ENCODE measurements at places on chromosomes 3 and 15.

GRCh38 chr3:165233501-165234195, 37.5 kb upstream of the SLITRK3 start:
- no peak overlapping the region for H3K4me3 ChIP-seq
- H3K27ac ChIP-seq = no peak overlapping the region
- H3K27me3 ChIP-seq = no peaks in the 10 kb centered on the region

DNA sequence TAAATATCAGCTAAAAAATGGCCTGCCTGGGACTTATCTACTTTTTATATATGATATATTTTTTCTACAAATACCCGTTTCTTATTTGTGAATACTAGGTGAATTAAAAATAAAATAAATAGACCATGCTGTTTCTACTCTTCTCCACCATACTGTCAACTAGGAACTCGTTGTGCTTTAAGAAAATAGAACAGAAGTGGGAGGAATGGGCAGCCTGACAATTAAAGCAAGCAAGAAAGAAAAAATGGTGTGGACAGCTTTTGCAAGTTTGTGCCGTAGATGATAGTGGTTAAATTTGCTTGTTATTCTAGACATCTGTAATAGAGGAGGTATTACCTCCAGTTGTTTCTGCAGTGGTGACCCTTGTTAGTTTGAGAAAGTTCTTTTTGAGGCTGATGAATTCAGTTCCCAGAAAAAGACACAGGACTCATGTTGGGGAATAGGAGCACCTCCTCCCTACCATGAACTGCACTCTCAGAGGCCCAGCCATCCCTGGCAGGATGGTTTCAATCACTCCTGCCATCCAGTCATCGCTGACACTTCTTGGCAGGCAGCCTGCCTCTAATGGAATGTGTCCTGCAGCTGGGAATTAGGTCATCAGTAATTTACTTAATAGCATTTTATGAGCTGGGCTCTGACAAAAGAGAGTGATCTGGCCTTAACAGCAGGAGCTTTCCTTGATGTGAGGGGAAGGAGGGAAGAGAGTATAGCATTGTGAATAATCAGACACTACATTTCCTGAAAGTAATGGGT, 105.0 kb upstream of the GAP43 start:
- no peak overlapping the region for H3K4me3 ChIP-seq
- H3K27ac ChIP-seq = no peak overlapping the region
- H3K36me3 ChIP-seq = no peaks in the 10 kb centered on the region
- DNase-seq = peak; percentile 67
- H3K27me3 ChIP-seq = no peaks in the 10 kb centered on the region

- H3K27ac ChIP-seq = peak overlapping the region; percentile 78
- H3K27me3 ChIP-seq = no peaks in the 10 kb centered on the region
- H3K4me3 ChIP-seq = peak overlapping the region; percentile 56
- no peak for DNase-seq
Measured at GRCh38 chr3:150703299-150703755, 393 bp downstream of the ERICH6 start.

GRCh38 chr3:62607287-62608029, 234.1 kb upstream of the FEZF2 start:
- H3K4me1 ChIP-seq = peaks cover 5% of the 10 kb centered on the region
- no peak overlapping the region for H3K27ac ChIP-seq
- H3K27me3 ChIP-seq = no peaks in the 10 kb centered on the region

DNA sequence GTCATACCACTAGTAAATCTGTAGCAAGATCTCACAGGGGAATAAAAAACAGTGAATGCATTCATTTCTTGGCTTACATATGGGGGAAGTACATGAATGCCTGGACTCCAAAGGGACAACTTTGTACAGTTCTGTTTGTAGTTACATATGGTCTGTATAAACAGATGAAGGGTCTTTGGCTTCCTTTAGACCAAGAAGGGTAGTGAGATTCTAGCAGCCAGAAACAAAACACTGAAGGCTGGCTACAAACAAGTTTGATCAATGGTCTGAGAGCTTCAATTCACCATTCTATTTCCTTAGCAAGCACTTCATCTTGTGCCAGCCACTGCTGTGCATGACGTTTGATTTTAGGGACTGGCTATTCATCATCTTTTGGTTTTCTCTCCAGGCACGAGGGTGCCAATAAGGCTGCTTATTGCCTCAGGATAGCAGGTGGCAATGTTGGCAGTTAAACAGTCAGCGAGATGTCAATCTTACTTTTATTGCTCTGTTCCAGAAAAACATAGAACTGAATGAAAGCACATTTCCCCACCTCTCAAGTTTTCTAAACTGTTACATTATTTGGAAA, 313.7 kb upstream of the COL8A1 start:
- no peaks in the 10 kb centered on the region for H3K36me3 ChIP-seq
- no peak overlapping the region for H3K4me3 ChIP-seq
- no peak overlapping the region for H3K27ac ChIP-seq
- no peaks in the 10 kb centered on the region for H3K27me3 ChIP-seq

- no peaks in the 10 kb centered on the region for H3K36me3 ChIP-seq
- no peaks in the 10 kb centered on the region for H3K4me1 ChIP-seq
- no peaks in the 10 kb centered on the region for H3K27me3 ChIP-seq
Measured at GRCh38 chr3:54882129-54882833, 45.6 kb downstream of the LRTM1 start.

GRCh38 chr3:111785034-111785433, 74.0 kb upstream of the PHLDB2 start:
- no peak overlapping the region for H3K4me3 ChIP-seq
- no peaks in the 10 kb centered on the region for H3K36me3 ChIP-seq
- H3K27me3 ChIP-seq = no peaks in the 10 kb centered on the region
- DNase-seq = no peak
- peaks cover 46% of the 10 kb centered on the region for H3K4me1 ChIP-seq
- H3K27ac ChIP-seq = peak overlapping the region; percentile 74

DNA sequence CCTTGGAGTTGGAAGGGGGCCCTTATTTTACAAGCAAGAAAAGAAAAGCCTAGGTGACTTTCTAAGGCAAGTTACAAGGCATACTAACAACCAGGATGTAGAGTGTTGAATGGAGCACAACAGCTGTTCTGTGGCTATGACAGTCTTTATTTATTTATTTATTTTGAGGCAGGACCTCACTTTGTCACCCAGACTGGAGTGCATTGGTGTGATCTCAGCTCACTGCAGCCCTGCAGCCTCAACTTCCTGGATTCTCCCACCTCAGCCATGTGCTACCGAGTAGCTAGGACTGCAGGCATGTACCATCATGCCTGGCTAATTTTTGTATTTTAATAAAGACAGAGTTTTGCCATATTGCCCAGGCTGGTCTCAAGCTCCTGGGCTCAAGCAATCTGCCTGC, 973.4 kb downstream of the ROBO1 start:
- no peak overlapping the region for H3K27ac ChIP-seq
- no peaks in the 10 kb centered on the region for H3K4me1 ChIP-seq
- H3K4me3 ChIP-seq = no peak overlapping the region
- no peaks in the 10 kb centered on the region for H3K36me3 ChIP-seq
- no peaks in the 10 kb centered on the region for H3K27me3 ChIP-seq
- no peak for DNase-seq

DNA sequence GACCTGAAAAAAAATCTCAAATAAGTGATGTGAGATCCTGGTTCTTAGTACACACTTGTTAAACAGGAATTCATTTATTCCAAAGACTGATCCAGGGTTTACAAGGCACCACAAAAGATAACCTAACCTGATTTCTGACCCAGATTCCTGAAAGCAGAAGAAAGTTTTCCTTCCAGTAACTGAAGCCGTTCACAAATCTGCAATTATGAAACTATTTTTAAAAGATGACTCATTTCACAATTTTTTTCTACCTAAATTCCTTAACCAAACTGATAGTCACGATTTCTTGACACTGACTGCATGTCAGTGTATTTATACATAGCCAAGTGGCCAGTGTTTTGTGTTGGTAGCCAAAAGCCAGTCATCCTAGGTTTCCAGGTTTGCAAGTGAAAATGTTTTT, 17.1 kb downstream of the SLC9A9 start:
- no peaks in the 10 kb centered on the region for H3K36me3 ChIP-seq
- peaks cover 3% of the 10 kb centered on the region for H3K4me1 ChIP-seq
- H3K27ac ChIP-seq = no peak overlapping the region
- H3K4me3 ChIP-seq = no peak overlapping the region
- DNase-seq = no peak

GRCh38 chr15:30042556-30042955, 40.2 kb upstream of the GOLGA8J start:
- no peak for DNase-seq
- no peaks in the 10 kb centered on the region for H3K36me3 ChIP-seq
- H3K4me1 ChIP-seq = no peaks in the 10 kb centered on the region
- no peak overlapping the region for H3K27ac ChIP-seq
- no peaks in the 10 kb centered on the region for H3K27me3 ChIP-seq

- no peaks in the 10 kb centered on the region for H3K36me3 ChIP-seq
- no peaks in the 10 kb centered on the region for H3K27me3 ChIP-seq
- peak overlapping the region; percentile 16 for H3K4me3 ChIP-seq
- H3K27ac ChIP-seq = peak overlapping the region; percentile 70
- peaks cover 81% of the 10 kb centered on the region for H3K4me1 ChIP-seq
Measured at GRCh38 chr15:68794863-68795262, 25.8 kb downstream of the ANP32A start.

DNA sequence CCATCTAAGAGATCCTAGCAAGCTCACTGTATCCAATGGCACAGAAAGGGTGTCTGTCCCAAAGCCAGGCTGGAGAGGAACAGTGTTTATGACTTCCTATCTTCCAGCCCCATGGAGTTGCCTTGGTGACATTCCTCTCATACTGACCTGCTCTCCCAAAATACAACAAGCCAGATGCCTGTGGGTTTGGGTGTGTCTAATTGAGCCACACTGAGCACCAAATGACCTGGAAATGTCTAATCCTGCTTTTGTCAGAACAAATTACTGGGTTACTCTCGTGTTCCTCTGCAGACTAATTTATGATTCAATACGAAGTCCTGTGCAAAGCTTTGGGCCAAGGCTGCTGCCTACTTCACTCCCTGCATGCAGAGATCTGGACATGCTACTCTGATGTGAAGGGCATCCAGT, 98.1 kb upstream of the STRIT1 start:
- no peak overlapping the region for H3K27ac ChIP-seq
- H3K27me3 ChIP-seq = no peaks in the 10 kb centered on the region
- H3K4me3 ChIP-seq = no peak overlapping the region
- no peaks in the 10 kb centered on the region for H3K4me1 ChIP-seq
- DNase-seq = no peak
- no peaks in the 10 kb centered on the region for H3K36me3 ChIP-seq

GRCh38 chr3:172145031-172145686, 105.8 kb downstream of the FNDC3B start:
- H3K27ac ChIP-seq = no peak overlapping the region
- H3K36me3 ChIP-seq = no peaks in the 10 kb centered on the region
- DNase-seq = no peak
- H3K27me3 ChIP-seq = no peaks in the 10 kb centered on the region

- H3K4me1 ChIP-seq = no peaks in the 10 kb centered on the region
- no peaks in the 10 kb centered on the region for H3K27me3 ChIP-seq
- H3K4me3 ChIP-seq = no peak overlapping the region
Measured at GRCh38 chr3:40719660-40720287, 195.0 kb downstream of the ZNF621 start.
